ENCODE measurements at places on chromosomes 3 and 15. TPM values are rescaled to one million over a fixed set of nuclear protein-coding genes. Genes with fewer than 3 reads are reported as not detected.
A peak's percentile ranks its signal among the peaks of the same experiment; 100 is the strongest.

DNA sequence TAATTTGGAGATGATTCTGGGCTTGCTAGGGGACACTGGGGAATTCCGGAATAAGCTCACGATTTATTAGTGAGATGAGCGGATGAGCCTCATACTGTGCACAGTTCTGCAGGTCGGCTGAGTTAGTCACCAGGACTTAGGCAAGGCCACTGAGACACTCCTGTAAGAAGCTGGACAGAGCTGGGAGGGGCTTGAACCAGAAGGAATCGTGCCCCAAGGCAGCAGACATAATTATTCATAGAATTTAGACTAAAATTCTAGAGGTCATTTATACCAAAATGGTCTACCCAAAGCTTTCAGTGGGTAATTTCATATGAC lies 121.4 kb downstream of the VGLL4 start:
- DNase-seq: no peak

- DNase-seq: peak; percentile 6
Observed at GRCh38 chr3:30162579-30162978, 443.8 kb upstream of the TGFBR2 start.

The ECE2 gene
- not detected for total RNA-seq

GRCh38 chr3:13706886-13707285 lies 158.0 kb downstream of the FBLN2 start:
- no peak for DNase-seq

DNA sequence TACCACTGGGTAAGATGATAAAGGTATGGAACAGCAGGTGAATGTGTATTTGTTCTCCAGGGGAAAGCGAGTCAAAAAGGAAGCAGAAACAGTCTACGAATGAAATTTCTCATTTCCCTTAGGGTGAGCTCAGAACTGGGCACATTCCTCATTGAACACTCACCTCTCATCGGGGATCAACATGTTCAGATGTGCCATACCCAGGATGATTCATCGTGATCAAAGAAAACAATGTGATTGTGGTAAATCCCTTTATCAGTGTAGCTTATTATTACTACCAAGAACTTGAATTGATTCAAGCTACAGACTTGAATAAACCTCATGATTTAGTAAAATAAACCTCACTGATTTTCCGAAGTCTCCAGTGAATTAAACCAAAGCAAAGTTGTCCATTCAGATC lies 72.1 kb downstream of the GJD2 start:
- DNase-seq: no peak

- DNase-seq: no peak
Observed at GRCh38 chr15:66760097-66760967, 58.3 kb downstream of the SMAD6 start.

DNA sequence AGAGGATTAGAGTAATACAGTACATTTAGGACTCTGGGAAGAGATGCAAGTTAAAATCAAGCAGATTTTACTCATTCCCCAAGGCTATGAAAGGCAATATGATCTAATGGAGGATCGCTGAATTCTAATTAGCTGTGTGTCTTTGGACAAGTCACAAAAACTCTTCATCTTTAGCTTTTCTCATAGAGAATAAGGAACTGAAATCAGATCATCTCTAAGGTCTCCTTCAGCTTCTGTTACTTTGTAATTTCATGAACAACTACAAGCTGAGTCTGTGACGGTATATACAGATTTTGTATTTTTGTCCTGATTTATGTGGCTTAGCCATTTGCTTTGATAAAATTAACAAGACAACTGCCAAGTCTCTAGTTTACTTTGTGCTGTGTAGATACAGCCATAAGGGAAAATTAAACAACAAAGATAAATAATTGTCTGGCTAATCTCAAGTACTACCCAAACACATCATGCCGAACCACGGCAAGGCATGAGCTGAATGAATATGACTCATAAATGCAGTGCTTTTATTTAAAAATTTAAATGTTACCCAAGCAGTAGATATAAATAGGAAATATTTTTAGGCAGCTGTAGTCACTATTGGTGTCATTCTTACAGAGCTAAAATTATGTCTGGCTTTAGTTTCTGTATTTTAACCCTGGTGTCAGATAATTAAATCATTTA lies 81.5 kb downstream of the GAP43 start:
- DNase-seq: no peak

- DNase-seq: no peak
Observed at GRCh38 chr3:138203938-138204337, 16.8 kb downstream of the ARMC8 start.

- DNase-seq: no peak
Observed at GRCh38 chr15:71273731-71274447, 158.6 kb downstream of the THSD4 start.

The NOX5 gene
- not detected for total RNA-seq

GRCh38 chr3:176615826-176616225 lies 581.5 kb downstream of the TBL1XR1 start:
- no peak for DNase-seq

The POC1A gene
- 32.1 TPM for total RNA-seq

All from Caki2 (cell line).